ENCODE measurements at places on chromosomes 1 and 21. TPM values are rescaled to one million over a fixed set of nuclear protein-coding genes. Genes with fewer than 3 reads are reported as not detected.

The PDZK1IP1 gene
- total RNA-seq: 2.5 TPM

The PALMD gene
- 13.6 TPM for total RNA-seq

The ESRRG gene
- not detected for total RNA-seq

The MCOLN2 gene
- 0.78 TPM for total RNA-seq

The UBL4B gene
- total RNA-seq: not detected
